Transverse colon (tissue), 4 donors: ENCODE measurements at places on chromosomes 6 and 20. TPM values are rescaled to one million over a fixed set of nuclear protein-coding genes. Genes with fewer than 3 reads are reported as not detected.

The AK9 gene
- total RNA-seq, result 25.4 TPM

- peak; percentile 75 for DNase-seq
Measured at GRCh38 chr6:136959471-136959891, 37.4 kb downstream of the SLC35D3 start.

DNA sequence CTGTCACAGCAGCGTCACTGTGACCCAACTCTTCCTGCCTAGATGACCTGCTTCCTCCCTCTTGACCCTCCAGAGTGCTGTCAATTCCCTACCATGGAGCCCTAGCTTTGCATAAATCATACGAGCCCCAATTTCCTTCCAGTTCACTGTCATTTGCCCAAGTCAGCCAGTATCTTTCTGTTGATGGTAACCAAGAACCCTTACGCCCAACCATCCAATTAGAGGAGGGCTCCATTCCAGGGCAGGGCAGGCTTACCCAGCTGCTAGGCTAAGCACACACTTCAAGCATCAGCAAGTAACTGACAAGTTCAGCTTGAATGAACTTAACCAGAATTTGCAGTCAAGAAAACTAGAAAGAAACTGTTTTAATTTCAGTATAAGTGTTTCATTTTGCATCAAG is 25.7 kb downstream of the WFDC3 start:
- no peak for DNase-seq

The C20orf144 gene
- total RNA-seq, result not detected

DNA sequence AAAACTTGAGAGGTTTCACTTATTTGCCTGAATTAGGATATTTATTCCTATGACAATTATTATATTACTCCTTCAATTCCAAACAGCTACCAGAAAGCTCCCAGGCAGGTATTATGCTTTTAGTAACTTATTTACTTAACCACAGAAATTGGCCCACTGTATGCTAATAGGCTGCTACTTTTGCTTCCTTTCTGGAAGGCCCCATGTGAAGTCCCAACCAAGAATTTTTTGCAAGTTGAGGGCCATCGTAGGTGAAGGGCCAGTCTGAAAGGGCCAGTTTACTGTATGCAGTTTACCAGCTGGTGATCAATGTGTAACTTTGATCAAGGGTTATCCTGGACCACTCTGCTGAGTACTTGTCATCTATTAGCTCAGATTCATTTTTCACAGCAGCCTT is 45.0 kb downstream of the EDN1 start:
- no peak for DNase-seq

DNA sequence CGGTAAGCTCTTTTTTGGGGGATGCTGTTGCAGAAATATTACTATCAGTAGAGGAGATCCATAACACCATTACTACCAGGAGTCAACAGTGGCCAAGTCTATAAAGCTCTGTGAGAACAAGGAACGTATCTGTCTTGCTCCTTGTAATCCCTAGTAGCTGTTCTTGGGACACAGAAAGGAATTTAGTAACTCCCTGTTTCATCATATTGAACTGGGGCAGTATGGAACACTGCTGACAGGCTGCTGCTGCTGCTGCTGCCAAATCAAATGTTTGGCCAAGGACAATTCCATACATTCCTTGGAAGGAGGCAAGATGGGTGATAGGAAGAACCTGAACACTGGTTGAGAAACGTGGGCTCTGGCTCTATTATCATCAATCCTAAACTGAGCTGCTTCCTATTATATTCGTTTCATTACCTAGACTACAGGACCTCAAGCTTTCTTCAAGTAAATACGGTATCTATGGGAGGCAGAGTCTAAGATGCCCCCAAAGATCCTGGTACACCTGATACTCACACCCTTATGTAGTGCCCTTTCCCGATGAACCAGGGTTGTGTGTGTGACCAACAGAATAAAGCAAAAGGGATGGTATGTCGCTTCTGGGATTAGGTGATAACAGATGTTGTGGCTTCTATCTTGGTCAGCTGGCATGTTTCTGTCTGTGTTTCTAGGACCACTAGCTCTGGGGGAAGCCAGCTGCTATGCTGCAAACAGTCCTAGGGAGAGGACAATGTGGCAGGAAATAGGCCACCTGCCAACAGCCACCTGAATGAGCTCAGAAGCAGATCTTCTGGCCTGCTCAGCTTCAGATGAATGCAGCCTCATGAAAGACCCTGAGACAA is 39.5 kb downstream of the ELOVL5 start:
- peak; percentile 55 for DNase-seq

- no peak for DNase-seq
Measured at GRCh38 chr6:105587349-105588122, 184.7 kb upstream of the PREP start.

- DNase-seq, result no peak
Measured at GRCh38 chr6:17721671-17722070, 14.9 kb upstream of the NUP153 start.

DNA sequence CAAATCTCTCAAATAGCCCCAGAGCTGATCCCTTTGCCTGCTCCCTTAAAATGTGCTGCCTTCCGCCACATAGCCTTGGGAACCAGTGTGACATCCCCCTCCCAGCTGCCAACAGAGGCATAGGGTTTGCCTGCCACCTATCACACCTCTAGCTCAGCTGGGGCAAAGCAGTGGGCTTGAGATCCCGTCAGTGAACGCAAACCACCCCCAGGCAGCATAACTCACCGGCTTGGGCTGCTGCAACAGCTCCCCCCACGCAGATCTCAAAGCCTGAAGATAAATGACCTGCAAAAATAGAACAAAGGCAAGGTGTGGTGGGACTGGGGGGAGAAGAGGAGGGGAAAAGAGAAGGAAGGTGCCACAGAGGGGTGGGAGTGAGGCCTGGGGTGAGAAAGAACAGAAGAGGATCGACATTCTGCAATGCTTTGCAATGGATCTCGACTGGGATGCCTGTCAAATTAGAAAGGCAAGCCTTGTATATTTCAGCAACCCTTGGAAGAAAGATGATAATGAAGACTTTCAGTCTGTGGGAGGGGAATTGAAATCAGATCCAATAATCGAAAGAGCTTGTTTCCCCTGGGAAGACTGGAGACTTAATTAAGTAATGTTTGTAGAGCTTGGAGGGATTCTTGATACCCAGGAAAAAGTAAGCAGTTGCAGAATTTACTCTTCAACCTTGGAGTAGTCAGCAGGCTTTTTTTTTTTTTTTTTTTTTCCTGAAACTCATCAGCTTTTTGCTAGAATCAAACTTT is 1.3 kb downstream of the PDYN start:
- DNase-seq, result no peak

DNA sequence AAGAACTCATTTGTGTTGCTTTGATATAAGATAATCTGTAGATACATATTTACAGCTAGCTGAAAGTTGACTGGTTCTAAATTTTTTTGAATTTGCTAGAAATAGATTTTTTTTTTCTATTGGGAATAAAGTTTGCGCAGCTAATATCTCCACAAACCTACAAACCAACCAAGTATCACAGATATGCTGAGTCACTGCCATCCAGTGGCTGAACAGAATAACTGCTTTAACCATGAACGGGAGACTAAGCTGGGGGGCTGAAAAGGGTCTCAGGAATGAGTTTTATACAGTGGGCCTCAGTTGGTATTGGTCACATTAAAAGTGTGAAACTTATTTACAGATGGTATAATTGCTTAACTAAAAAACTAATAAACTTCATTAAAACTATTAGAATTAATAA is 326.7 kb upstream of the CNR1 start:
- DNase-seq, result no peak

GRCh38 chr6:57254055-57254717 is 32.1 kb upstream of the RAB23 start:
- no peak for DNase-seq

DNA sequence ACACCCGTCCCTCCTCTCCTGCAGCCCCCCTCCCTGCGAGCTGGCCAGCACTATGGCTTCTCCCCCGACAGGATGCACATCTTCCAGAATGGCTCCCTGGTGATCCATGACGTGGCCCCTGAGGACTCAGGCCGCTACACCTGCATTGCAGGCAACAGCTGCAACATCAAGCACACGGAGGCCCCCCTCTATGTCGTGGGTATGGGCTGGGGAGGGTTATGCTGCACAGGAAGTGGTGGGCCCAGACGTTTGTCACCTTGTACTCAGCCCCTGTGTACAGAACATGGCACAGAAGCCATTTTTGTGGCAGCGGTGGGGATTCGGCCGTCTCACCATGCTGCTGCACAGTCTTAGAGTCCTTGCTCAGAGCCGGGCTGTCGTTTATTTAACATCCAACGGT is 29.0 kb upstream of the SRF start:
- no peak for DNase-seq

The NCOA3 gene
- total RNA-seq, result 9.2 TPM

- no peak for DNase-seq
Measured at GRCh38 chr6:132675002-132675401, 16.0 kb upstream of the TAAR1 start.

DNA sequence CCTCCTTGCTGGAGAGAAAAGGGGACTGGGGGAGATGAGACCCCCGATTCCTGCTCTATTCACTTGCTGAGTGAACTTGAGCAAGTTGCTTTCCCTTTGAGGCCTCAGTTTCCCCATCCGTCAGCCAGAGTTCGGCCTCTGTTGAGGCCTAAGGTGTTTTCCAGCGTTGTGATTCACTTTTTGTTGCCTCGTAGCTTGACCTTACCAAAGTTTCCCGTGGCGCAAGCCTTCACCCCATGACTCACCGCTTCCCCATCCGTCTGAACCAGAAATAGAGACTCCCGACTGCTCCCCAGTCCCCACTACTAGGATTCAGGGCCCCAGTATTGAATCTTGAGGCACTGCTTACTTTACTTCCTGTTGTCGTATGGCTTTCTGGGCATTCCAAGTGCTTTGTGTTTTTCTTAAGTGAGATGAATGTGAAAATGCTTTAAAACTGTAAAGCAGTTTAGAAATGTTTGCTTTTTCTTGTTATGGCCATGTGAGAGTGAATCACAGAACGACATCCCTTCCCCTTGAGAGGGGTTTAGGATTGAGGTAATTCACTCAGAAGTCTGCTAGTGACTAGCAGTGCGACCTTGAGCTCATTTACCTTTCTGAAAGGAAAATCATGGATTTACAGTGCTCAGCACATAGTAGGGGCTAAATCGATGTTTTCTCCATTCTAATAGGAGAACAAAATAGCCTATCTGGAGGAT is 1.2 kb downstream of the CHMP4B start:
- peak; percentile 67 for DNase-seq

The ASIP gene
- total RNA-seq, result not detected

DNA sequence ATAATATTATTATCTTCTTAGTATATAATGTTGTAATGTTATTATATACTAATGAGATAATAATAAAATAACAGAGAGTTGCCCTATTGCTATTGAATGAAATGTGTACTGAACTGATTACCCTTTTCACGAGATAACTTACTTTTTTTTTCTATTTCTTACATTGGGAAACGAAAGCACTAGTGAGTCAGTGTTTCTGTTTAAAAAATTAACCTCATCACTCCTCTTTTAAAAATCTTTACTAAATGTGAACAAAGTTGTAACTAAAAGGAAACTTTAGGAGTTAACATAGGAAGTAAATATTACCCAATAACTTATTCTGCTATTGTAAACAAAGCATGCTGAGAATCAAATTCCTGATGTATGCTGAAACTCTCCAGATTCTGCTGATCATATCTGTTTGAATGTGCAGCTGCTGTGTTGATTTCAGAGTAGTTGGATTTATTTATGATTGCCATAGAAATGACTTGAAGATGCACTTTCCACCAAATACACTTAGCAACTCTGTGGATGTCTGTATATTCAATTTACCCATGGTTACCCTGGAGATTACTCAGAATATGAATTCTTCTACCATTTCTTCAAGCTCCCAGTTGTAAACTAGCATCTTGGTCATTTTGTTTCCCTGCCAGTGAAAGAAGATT is 523.4 kb downstream of the TENT5A start:
- no peak for DNase-seq

- no peak for DNase-seq
Measured at GRCh38 chr6:108872575-108872974, 24.4 kb downstream of the ARMC2 start.

- DNase-seq, result no peak
Measured at GRCh38 chr6:76439811-76440210, 367.3 kb upstream of the IMPG1 start.

The IL17F gene
- total RNA-seq, result not detected

- no peak for DNase-seq
Measured at GRCh38 chr6:137875058-137875520, 8.0 kb downstream of the TNFAIP3 start.

DNA sequence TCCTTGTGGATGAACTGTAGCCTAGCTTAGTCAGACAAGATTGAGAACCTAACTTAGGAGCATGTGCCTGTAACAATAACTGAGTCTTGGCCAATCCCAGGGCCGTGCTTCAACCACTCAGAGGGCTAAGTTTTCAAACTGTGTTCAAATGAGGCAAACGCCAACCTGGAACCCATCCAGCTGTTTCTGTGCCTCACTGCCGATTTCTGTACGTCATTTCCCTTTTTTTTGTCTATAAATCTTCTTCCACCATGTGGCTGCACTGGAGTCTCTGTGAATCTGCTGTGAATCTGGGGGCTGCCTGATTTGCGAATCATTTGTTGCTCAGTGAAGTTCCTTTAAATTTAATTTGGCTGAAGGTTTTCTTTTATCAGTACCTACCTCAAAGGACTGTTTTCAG is 115.0 kb upstream of the CHD6 start:
- DNase-seq, result no peak

GRCh38 chr6:45704056-45704800 is 311.4 kb downstream of the CLIC5 start:
- no peak for DNase-seq

GRCh38 chr6:169342710-169343109 is 89.1 kb upstream of the THBS2 start:
- no peak for DNase-seq

DNA sequence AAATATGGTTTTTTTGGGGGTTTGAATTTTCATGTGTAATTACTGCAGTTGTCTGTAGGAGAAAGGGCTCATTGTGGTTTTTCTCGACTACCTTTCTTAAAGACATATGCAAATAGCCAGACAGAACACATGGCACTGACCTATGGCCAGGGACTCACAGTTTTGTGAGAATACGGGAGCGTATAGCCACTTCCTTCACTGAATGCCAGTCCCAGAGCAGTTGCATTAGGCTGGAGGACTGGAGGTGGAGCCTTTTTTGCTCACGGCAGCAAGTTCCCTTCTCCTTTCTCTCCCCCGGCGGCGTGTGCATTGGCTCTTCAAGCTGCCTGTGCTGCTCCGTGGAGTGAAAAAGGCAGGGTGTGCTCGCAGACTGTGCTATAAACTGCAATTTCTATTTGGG is 114.9 kb downstream of the AKAP7 start:
- peak; percentile 78 for DNase-seq

DNA sequence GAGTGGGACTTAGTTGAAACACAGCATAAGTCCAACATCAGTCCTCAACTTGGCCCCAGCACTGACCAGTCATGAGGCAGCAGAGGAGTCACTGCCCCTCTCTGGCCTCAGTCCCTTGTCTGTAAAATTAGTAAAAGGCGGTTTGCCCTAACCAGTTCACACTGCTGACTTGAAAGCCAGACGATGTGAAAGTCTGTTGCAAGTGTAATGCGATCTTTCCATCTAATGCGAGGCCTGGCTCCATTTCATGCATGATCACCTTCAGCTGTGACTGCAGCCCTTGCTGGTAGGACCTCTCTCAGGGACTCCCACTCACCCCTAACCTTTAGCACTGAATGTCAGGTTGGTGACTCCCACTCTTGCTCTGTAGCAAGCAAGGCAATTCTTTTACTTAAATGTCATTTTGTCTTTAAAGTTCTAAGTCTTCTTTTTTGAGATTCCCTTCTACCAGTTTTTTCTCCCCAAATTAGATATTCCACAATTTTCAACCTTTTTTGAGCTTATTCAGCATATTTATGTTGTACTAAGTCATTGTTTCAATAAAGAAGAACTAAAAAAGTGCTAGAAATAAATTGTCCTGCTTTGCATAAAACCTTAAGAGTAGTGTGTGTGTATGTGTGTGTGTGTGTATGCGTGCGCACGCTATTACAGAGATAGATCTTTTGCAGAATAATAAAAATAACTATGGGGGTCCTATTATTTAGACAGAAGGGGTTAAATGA is 245.5 kb downstream of the PACRG start:
- DNase-seq, result no peak

The SLC4A11 gene
- total RNA-seq, result 0.20 TPM
